ENCODE measurements at places on chromosomes 16 and 17.

DNA sequence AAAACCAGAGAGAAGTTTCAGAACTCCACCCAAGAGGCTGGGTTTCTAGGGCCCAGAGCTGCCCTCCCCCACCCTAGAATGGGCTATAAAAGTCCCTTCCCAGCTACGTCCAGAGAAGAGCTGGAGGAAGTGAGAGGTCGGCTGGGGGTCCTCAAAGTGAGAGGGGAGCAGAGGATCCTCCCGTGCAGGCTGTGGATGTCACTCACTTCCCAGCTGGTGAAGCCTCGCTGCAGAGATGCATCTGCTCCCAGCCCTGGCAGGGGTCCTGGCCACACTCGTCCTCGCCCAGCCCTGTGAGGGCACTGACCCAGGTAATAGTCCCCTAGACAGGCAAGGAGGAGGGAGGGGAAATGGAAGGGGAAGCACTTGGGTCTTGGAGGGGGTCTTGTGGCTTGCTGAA, at the start of gene EPX:
EPX (plus strand) TSS at position 115 of the 400 bp plus-strand sequence; CDS start at position 236, 121 bp downstream.
- peaks cover 16% of the 10 kb centered on the region for H3K4me1 ChIP-seq
- no peaks in the 10 kb centered on the region for H3K36me3 ChIP-seq
- H3K4me3 ChIP-seq = no peak within 1 kb of the TSS
- H3K27ac ChIP-seq = no peak within 1 kb of the TSS
- H3K27me3 ChIP-seq = no peaks in the 10 kb centered on the region

DNA sequence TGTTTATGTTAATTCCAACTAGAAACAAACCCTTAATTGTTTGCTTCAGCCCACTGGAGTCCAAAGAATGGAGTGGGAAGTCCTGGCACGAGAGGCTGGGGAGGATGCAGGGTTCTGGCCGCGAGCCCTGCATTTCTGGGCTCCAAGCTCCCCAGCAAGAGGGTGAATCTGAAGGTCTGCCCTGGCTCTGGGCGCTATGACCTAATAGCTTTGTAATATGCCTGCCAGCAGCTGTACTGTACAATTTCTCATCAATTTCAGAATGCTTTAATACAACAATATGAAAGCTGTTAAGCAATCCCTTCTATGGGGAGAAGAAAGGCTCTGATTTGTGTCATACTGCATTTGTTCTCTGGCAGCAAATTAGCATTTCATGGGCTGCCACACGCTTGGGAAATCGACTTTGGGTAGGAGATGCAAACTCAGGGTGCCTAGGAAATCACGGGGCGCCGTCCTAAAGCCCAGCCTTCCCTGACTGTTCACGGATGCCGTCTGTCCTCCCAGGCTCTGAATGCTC, 43.8 kb downstream of the NDEL1 start:
- DNase-seq = no peak
- H3K27ac ChIP-seq = no peak overlapping the region
- H3K4me1 ChIP-seq = no peaks in the 10 kb centered on the region
- H3K4me3 ChIP-seq = no peak overlapping the region
- H3K27me3 ChIP-seq = no peaks in the 10 kb centered on the region

DNA sequence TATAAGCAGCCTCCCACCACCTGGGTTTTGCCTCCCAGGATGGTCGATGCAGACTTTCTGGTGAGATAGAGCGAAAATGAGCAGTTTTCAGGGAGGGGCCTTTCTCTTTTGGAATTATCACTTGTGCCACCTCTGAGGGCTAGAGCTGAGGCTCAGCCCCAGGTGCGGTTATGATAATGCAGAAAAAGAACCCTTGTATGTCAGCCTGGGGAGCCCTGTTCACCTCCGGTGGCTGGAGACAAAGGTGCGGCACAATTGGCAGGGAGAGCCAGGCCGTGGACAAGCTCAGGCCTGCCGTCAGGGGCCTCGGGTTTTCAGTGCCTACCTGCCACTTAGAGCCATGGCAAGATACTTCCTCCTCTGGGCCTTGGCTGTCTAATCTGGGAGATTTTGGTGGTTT, 4.4 kb downstream of the SCPEP1 start:
- DNase-seq = no peak
- no peak overlapping the region for H3K27ac ChIP-seq
- H3K36me3 ChIP-seq = no peaks in the 10 kb centered on the region
- H3K4me3 ChIP-seq = no peak overlapping the region

- H3K27me3 ChIP-seq = no peaks in the 10 kb centered on the region
- peaks cover 8% of the 10 kb centered on the region for H3K4me1 ChIP-seq
- DNase-seq = peak; percentile 30
- H3K27ac ChIP-seq = no peak overlapping the region
- H3K4me3 ChIP-seq = no peak overlapping the region
- H3K36me3 ChIP-seq = no peaks in the 10 kb centered on the region
Measured at GRCh38 chr17:1197781-1198490, 18.2 kb upstream of the ABR start.

DNA sequence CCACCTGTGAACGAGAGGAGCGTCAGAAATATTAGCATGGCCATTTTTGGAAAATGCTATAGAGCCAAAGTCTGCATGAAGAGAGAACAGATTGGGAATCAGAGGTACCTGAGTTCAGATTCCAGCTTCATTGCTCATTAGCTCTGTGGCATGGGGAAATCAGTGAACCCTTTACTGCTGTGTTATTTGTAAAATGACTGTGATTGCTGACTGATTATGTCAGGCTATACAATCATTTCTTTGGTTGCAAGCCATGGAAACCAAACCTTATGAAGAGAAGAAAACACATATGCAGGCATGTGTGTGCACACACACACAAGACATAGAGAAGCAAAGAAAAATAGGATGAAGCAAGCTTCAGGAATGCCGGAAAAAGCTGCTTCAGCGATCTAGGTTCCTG, 101.4 kb upstream of the HSBP1 start:
- no peak overlapping the region for H3K4me3 ChIP-seq
- H3K36me3 ChIP-seq = no peaks in the 10 kb centered on the region
- no peak overlapping the region for H3K27ac ChIP-seq

- no peak overlapping the region for H3K27ac ChIP-seq
- H3K4me3 ChIP-seq = no peak overlapping the region
- no peaks in the 10 kb centered on the region for H3K27me3 ChIP-seq
- no peaks in the 10 kb centered on the region for H3K36me3 ChIP-seq
- DNase-seq = no peak
Measured at GRCh38 chr16:11175106-11175786, 80.8 kb downstream of the SOCS1 start.

- H3K4me1 ChIP-seq = no peaks in the 10 kb centered on the region
- no peaks in the 10 kb centered on the region for H3K36me3 ChIP-seq
- H3K27ac ChIP-seq = peak within 1 kb of the TSS; percentile 87
- H3K4me3 ChIP-seq = peak within 1 kb of the TSS; percentile 74
- peak; percentile 87 for DNase-seq
- no peaks in the 10 kb centered on the region for H3K27me3 ChIP-seq
Measured at GRCh38 chr16:3717235-3718018, at the start of gene TRAP1. Gene TRAP1 (minus strand): TSS chr16:3717524. CDS start chr16:3717508, 16 bp downstream.

DNA sequence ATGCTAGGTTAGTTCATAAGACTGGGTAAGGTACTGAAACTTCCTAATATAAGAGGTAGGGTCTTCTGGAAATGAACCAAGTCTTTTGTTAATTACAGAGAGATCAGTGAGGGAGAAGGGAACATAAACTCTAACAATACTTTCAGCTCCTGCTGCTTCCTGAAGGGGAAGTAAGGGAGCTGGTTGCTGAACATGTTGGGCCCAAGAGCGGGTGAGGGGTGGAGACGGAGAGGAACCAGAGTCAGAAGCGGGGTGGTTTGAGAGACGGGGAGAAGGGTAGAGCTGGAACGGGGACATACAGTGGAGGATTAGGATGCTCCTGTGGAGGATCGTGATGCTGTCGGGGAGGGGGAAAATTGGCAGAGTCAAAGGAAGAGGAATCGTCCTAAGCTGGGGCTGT, 11.5 kb upstream of the ZNF747 start:
- H3K27me3 ChIP-seq = no peaks in the 10 kb centered on the region
- DNase-seq = no peak
- H3K36me3 ChIP-seq = no peaks in the 10 kb centered on the region
- no peak overlapping the region for H3K4me3 ChIP-seq

DNA sequence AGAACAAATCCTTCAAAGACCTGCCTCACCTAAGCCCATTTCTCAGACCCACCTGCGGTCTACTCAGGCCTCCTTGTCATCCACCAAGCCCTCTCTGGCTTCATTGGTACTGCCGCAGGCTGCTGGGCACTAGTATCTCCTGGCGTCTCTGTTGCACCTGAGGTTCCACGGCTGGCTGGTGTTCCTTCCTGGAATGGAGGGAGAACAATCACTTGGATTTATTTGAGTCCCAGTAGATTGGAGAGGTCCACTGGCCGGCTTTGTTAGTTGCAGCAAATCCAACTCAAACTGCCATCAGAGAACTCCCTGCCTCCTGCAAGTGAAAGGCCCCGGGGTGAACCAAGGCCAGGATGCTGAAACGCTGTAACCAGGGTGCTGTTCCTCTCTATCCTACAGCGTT, 15.3 kb downstream of the MIS12 start:
- H3K27ac ChIP-seq = no peak overlapping the region
- H3K4me1 ChIP-seq = no peaks in the 10 kb centered on the region
- no peak for DNase-seq
- no peaks in the 10 kb centered on the region for H3K27me3 ChIP-seq
- no peaks in the 10 kb centered on the region for H3K36me3 ChIP-seq
- H3K4me3 ChIP-seq = no peak overlapping the region

DNA sequence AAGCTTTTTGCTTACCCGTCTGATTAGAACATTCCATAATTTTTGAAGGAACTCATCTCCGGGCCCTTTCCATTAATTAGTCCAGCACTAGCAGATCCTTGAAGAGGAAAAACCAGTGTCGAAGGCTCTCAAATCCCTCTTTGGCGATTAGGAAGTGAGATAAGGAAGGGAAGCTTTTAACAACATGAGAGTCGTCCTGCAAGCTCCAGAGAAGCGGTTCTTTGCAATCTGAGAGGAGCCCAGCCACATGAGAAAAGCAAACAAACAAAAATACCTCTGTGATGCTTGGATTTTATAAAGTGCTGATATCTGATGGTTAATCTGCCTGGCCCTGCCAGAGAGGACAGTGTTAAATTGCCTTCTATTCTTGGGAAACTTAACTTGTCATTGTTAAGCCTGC, 339.8 kb upstream of the SALL1 start:
- no peak overlapping the region for H3K4me3 ChIP-seq
- H3K27ac ChIP-seq = no peak overlapping the region
- H3K4me1 ChIP-seq = no peaks in the 10 kb centered on the region
- no peak for DNase-seq

GRCh38 chr16:83774066-83774465, 33.7 kb upstream of the HSBP1 start:
- no peak overlapping the region for H3K27ac ChIP-seq
- DNase-seq = no peak
- no peaks in the 10 kb centered on the region for H3K27me3 ChIP-seq
- no peak overlapping the region for H3K4me3 ChIP-seq

DNA sequence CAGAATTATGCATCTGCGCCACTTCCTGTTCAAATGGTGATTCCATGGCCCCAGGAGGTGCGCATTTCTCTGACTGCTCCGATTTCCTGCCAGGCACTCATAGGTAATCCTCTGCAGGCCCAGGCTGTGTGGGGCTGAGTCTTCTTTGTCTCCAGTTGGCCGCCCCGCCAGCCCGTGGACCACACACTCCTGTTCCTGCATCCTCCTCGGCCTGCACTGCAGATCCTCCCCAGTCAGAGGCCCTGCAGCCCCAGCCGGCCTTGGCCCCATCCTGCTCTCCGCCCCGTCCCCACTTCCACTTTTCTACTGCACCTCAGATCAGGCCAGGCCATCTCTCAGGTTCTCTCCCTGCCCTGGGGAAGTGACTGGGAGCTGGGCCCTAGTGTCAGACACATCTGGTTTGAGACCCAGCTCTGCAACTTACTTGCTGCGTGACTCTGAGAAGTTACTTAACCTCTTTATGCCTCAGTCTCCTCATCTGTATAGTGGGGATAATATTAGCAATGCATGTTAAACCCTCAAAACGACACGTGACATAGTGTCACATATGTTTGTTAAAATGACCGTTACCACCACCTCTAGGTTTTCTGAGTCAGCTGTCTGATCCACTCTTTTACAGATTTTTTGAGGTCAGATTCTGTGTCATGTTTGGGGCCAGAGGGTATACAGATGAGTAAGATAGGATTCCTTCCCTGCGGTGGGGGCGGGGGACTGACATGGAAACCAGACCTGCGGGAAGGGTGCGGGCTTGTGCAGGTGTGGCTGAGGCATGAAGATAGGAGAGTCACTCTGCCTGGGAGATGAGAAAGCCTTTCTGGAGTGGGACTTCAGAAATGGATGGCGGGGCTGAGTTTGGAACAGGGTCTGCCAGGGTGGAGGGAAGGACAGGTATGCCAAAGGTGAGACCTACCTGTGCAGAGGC, 12.8 kb downstream of the RAB11FIP4 start:
- no peaks in the 10 kb centered on the region for H3K36me3 ChIP-seq
- no peak overlapping the region for H3K27ac ChIP-seq
- H3K4me1 ChIP-seq = peaks cover 21% of the 10 kb centered on the region
- no peak overlapping the region for H3K4me3 ChIP-seq
- no peaks in the 10 kb centered on the region for H3K27me3 ChIP-seq

DNA sequence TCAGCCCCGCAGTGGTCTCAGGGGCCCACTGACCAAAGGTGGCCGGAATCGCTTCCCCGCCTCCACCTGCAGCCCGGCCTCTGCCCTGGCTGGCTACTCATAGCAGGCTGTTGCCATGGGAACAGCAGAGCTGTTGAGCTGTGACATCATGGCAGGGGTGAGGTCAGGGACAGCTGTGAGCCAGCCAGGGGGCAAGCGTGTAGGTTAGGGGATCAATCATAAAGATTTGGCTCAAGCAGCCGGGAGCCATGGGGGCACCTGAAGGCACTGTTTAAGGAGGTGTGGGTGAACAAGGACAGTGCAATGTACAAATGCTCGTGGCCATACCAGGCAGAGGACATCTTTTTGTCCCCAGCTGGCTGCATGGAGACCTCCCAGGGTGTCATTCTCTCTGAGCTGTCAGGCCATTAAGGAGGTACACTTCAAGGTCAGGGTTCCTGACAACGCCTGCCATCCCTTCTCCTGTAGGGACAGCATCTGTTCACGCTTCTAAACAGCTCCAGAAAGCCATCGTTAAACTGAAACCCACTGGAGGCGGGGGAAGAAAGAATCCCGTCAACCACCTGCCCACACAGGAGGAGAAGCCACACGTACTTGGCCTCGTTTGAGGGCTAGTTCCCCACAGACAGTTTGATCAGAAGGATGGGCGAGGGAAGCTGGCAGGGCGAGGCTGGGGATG, at the start of gene CEP295NL:
CEP295NL (minus strand) TSS at position 101 of the 679 bp plus-strand sequence. CDS start 1,373 bp downstream, outside the sequence.
- no peak within 1 kb of the TSS for H3K4me3 ChIP-seq
- H3K36me3 ChIP-seq = peaks cover 13% of the 10 kb centered on the region
- DNase-seq = peak; percentile 81
- H3K27ac ChIP-seq = no peak within 1 kb of the TSS
- H3K27me3 ChIP-seq = no peaks in the 10 kb centered on the region

- no peaks in the 10 kb centered on the region for H3K27me3 ChIP-seq
- no peaks in the 10 kb centered on the region for H3K36me3 ChIP-seq
- no peaks in the 10 kb centered on the region for H3K4me1 ChIP-seq
- H3K4me3 ChIP-seq = no peak overlapping the region
- H3K27ac ChIP-seq = no peak overlapping the region
Measured at GRCh38 chr16:22073350-22073749, 19.0 kb upstream of the VWA3A start.

GRCh38 chr17:7969433-7969832, 33.0 kb upstream of the GUCY2D start:
- H3K4me1 ChIP-seq = no peaks in the 10 kb centered on the region
- no peaks in the 10 kb centered on the region for H3K27me3 ChIP-seq
- H3K27ac ChIP-seq = no peak overlapping the region
- no peak for DNase-seq
- no peak overlapping the region for H3K4me3 ChIP-seq
- H3K36me3 ChIP-seq = no peaks in the 10 kb centered on the region

- H3K27ac ChIP-seq = no peak overlapping the region
- H3K4me1 ChIP-seq = peaks cover 4% of the 10 kb centered on the region
- H3K36me3 ChIP-seq = no peaks in the 10 kb centered on the region
- H3K27me3 ChIP-seq = no peaks in the 10 kb centered on the region
- DNase-seq = no peak
Measured at GRCh38 chr16:10613785-10614485, 33.5 kb upstream of the EMP2 start.

Data from SJCRH30 (cell line).